Activated CD4-positive, alpha-beta T cell treated with anti-CD3 and anti-CD28 coated beads, Interleukin-2, amount 10 ng/mL, durations not matched to agents 7 days and 5 days (primary cell): ENCODE measurements at places on chromosomes 7 and 10. TPM values are rescaled to one million over a fixed set of nuclear protein-coding genes. Genes with fewer than 3 reads are reported as not detected.

GRCh38 chr7:151867912-151868311 is 9.0 kb downstream of the PRKAG2 start:
- no peak for DNase-seq

DNA sequence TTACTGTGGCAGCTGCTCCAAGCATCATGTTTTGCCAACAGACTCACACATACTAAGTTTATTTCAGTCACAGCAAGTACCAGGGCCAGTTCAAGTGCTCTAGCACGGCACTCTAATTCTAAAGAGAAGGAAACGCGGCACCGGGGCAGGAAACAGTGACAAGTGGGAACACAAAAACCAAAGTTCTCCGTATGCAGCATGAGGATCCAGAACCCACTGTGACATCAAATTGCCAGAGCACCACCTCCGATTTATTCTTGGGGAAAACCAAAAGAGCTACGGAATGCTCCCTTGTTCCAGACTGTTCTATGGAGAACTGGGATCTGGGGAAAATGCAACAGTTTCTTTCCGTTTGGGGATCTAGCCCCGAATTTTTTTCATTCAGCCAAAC is 448 bp upstream of the PTER start:
- peak; percentile 37 for DNase-seq

DNA sequence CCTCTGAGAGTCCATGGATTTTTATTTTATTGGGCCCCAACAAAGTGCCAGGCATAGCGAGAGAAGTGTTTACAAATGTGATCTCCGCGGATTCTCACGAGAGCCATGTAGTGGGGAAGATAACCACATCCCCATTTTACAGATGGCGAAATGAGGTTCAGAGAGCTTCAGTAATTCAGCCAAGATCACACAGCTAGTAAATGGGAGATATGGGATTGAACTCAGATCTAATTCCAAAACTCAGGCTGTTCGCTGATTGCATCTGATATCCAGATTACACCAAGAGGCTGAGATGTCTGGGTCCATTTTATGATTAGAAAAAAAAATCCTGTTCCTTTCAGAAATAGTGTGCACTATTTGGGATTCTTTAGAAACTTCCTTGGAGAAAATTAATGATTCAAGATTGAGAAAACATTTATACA is 1.3 kb downstream of the FAS start:
- DNase-seq = no peak

DNA sequence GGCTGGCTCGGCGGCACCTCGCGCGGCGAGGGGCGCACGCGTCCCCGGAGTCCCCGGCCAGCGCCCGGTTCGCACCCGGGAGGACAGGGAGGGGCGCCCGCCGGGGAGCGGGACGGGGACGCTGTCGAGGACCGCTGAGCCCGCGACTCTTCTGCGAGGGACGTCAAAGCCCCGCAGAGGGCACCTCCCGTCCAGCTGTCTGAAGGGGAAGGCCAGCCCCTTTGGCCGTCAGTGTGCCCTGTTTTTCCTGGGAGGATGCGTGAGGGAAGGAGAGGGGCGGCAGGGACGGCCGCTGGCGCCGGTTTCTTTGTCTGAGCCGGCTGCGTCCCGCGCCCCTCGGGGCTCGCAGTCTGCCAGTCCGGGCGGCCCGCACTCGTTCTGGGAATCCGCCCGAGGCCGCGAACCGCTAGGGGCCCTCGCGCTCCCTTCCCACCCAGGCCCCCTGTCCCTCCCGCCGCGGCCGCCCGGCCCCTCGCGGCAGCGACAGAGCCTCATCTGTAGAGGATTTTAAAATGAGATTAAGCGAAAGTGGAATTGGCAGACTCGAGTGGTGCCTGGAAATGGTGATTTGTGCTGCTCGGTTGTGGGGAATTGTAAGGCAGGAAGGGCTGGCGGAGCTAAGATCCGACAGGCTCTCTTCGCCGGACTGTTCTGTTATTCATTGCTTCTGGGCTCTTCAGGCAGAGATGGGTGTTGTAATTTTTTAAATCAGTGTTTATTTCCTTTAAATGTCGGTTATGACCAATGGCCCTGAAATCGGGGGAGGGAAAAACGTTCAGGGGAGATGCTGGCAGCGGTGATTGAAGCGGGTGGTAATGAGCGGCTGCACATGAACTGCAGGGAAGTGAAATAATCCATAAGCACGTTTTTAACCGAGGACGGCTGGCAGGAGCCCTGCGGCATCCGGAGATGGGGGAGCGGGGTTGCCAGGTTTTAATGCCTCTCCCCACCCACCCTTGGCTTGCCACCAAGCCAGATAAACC is 618 bp upstream of the RELN start:
- no peak for DNase-seq

- no peak for DNase-seq
Measured at GRCh38 chr10:43679509-43679908, 30.8 kb upstream of the ZNF32 start.

DNA sequence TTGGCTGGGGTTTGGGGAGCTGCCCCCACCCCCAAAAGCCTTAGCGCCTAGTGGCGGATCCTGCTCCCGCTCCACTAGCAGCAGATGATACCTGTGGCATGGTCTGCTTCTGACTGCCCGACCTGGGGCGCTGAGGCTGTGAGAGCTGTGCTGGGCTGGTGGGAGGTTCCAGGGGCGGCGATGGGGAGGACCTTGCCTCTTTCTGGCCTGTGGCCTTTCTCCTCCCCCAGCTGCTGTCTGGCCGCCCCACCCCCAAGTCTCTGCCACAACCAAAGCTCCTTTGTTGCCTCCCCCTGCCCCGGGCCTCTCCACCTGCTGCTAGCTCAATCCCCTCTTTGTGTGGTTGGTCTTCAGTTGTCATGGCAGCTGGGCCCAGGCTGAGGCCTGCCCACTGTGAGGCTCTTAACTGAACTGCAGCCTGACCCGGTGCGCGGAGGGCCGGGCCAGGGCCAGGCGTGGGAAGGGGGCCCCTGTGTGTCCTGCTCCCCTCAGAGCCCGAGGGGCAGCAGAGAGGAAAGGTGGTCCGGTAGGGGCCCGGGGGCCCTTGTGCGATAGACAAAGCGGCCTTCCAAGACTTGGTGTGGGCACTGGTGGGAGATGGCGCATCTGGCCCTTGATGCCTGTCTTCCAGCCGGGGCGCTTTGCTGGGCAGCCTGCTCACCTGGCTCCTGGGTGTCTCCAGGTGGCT is 4.7 kb downstream of the ZNF775 start:
- DNase-seq = no peak

- no peak for DNase-seq
Measured at GRCh38 chr7:43296306-43296705, 183.9 kb downstream of the HECW1 start.

CTTNBP2 gene
- not detected for total RNA-seq

GIMAP7 gene
- 239 TPM for total RNA-seq

RNF32 gene
- total RNA-seq = 2.2 TPM

CADPS2 gene
- not detected for total RNA-seq

PNLIPRP3 gene
- not detected for total RNA-seq

FAM180A gene
- total RNA-seq = not detected

PDAP1 gene
- 81.4 TPM for total RNA-seq

MET gene
- 0.22 TPM for total RNA-seq
